ENCODE measurements at places on chromosomes 12 and 14.

- no peak for DNase-seq
Observed at GRCh38 chr12:18165422-18165871, 75.5 kb upstream of the RERGL start.

- DNase-seq: peak; percentile 43
Observed at GRCh38 chr14:90455100-90455571, 58.3 kb downstream of the CALM1 start.

DNA sequence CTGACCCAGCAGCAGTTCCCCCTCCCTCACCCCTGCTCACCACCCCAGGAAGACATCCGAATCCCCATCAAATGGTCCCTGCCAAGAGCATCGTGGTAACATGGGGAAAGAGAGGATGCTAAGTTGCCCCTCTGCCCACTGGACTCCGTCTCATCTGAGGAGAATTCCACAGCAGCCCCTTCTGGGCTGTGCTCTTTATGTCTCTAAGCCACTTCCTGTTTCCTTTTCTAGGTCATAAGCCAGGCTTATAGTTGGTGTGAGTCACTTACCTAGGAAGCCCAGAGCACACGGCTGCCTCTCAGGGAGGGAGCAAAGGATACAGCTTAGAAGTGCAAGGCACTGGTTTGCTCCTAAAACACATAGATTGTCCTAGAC, 76.0 kb downstream of the VCPKMT start:
- no peak for DNase-seq

DNA sequence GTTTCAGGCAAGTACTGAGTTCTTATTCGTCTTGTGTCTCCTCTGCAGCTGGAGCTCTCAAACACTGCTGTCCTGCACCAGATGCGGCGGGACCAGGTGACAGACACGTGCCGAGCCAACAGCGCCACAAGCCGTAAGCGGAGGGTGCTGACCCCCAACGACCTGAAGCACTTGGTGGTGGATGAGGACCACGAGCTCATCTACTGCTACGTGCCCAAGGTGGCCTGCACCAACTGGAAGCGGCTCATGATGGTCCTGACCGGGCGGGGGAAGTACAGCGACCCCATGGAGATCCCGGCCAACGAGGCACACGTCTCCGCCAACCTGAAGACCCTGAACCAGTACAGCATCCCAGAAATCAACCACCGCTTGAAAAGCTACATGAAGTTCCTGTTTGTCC, 201.2 kb downstream of the SLC41A2 start:
- DNase-seq: no peak

- DNase-seq: no peak
Observed at GRCh38 chr12:32118806-32119205, 12.2 kb downstream of the BICD1 start.

- no peak for DNase-seq
Observed at GRCh38 chr12:75658901-75659823, 147.8 kb upstream of the KRR1 start.

- no peak for DNase-seq
Observed at GRCh38 chr12:80580254-80580653, 127.2 kb upstream of the MYF6 start.

- DNase-seq: peak; percentile 71
Observed at GRCh38 chr12:58540480-58541299, 379.6 kb downstream of the LRIG3 start.

DNA sequence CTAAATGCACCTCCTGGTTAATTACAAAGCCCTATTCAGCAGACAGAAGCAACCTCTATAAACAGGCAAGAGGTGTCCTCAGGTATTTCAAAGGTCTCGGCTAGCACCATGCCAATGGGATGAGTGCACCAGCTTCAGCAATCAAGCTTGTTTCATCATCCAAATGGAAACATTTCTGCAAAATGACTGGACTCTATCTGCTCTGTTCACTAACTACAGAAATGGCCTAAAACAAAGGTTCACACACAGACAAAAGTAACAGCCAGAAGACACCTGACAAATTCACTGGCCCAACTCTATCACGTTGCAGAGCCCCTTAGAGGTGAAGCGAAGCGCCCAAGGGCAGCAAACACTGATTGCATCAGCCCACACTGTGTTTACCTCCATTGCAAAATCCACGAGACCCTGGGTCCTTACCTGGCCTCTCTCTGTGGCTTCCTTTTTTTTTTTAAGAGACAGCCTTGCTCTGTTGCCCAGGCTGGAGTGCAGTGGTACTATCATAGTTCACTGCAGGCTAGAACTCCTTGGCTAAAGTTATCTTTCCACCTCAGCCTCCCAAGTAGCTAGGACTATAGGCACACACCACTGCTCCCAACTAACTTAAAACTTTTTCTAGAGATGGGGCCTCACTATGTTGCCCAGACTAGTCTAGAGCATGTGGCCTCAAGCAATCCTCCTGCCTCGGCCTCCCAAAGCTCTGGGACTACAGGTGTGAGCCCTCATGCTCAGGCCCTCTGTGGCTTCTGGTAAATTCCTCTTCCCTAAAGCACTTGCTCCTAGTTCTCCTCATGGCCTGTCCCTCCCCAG, 8.5 kb upstream of the SYNE3 start:
- no peak for DNase-seq

GRCh38 chr12:129693731-129694130, 210.1 kb downstream of the TMEM132D start:
- DNase-seq: no peak

DNA sequence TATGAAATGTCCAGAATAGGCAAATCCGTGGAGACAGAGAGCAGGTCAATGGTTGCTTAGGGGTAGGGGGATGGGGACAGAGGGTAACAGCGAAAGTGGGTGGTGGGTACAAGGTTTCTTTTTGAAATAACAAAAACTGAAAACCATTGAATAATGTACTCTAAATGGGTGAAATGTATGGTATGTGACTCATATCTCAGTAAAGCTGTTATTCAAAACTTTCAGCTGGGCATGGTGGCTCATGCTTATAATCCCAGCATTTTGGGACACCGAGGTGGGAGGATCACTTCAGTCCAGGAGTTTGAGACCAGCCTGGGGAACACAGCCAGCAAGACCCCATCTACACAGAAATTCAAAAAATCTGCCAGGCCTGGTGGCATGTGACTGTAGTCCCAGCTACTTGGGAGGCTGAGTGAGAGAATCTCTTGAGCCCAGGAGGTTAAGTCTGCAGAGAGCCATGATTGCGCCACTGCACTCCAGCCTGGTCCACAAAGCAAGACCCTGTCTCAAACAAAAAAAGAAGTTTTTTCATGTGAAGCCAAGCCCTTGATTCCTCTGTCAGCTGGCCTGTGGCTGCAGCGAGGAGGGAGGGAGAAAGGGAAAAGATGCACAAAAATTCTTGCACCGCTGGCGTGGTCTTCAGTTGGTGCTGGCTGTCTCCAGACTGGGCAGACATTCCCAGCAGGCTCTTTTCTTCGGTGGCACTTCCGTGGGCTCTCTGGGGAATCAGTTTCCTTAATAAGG, 248.2 kb downstream of the SLC41A2 start:
- DNase-seq: no peak

DNA sequence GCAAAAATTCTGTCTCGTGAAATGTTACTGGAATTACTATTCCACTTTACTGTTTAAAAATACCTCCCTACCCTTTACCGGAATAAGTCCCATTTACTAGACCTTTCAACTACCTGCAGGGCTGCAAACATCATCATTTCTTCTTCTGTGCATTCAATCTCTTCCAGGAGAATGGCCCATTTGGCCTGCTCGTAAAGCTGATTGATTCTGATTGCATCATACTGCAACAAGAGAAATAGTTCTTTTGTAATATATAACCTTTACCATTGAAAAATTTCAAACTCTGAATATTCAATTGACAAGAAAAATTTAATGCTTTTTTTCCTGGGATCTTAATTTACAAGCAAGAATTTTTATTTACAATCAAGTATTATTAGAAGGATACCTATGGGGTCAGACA, 72.4 kb downstream of the FERMT2 start:
- DNase-seq: no peak

DNA sequence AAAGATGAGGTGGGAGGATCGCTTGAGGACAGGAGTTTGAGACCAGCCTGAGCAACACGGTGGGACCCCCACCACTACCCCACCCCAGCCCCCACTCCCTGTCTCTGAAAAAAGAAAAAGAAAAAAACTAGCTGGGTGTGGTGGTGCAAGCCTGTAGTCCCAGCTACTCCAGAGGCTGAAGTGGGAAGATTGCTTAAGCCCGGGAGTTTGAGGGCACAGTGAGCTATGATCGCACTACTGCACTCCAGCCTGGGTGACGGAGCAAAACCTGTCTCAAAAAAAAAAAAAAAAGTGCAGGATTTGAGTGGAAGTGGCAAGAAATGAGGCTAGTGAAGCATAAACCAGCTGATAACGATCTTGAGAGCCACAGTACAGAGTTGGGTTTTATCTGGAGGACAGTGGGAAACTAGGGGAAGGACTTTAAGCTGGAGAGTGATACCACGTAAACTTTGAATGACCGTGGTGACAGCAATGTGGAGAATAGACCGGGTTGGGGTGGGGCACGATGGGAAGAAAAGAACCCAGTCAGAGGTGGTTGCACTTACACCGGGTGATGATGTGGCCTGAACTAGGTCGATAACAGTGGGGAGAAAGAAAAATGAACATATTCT, 85.3 kb downstream of the TMEM260 start:
- DNase-seq: no peak

DNA sequence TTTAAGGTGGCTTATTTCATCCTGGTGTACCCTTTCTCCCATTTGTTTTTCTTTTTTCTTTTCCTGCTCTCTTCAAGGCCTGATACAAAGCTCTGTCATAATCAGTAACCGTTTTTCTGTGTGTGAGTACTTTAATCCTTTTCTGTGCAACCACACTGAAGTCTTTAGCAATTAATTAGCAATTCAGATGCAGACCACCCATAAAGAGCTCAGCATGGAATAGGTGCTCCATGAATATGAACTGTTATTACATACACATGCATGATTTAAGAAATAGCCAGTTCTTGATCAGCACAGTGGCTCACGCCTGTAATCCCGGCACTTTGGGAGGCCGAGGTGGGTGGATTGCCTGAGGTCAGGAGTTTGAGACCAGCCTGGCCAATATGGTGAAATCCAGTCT, 1386.6 kb downstream of the AACS start:
- DNase-seq: no peak

- DNase-seq: no peak
Observed at GRCh38 chr14:63677891-63678379, 36.3 kb upstream of the WDR89 start.

Measured in SK-N-DZ (cell line).